ENCODE measurements at places on chromosomes 3 and 15.

GRCh38 chr15:35912196-35912595, 366.2 kb upstream of the DPH6 start:
- DNase-seq: no peak

GRCh38 chr3:150161011-150161410, 190.3 kb upstream of the PFN2 start:
- no peak for DNase-seq

- no peak for DNase-seq
Observed at GRCh38 chr15:41011055-41011815, 58.0 kb downstream of the CHAC1 start.

- no peak for DNase-seq
Observed at GRCh38 chr3:10852066-10852808, 36.2 kb downstream of the SLC6A11 start.

GRCh38 chr15:91535856-91536500, 317.5 kb upstream of the SLCO3A1 start:
- no peak for DNase-seq

DNA sequence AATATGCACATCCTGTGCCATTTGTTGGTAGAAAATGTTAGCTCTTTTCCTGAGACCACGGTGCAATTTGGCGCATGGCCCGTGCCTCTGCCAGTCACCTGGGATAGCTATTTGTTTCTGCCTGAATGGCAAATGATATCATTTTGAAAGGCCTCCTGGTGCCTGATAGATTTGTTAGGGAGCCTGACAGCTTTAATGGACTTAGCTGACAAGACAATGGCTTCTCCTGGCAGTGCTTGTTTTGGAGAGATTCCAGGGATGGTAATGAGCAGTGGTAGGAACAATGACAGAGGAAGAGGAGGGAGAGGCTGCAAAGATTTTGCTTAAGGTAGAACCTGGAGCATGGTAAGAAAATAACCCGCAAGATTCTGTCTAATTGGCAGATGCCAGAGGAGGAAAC, 268.5 kb downstream of the CLSTN2 start:
- DNase-seq: no peak

DNA sequence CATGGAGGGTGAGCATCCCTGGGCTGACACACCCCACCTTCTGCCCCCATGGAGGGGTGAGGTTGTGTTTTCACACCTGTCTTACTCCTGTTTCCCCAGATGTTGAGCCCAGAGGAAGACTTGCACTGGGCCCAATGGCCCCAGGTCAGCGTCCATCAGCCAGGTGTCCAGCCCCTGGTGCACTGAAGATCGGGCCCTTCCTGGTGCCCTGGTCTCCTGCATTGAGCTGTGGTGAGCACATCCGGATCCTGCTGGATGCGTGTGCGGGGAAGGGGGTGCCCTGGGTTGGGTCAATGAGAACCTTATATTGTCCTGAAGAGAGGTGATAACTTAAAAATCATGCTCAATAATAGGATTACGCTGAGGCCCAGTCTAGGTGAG, 227.3 kb downstream of the SNRPN start:
- no peak for DNase-seq

DNA sequence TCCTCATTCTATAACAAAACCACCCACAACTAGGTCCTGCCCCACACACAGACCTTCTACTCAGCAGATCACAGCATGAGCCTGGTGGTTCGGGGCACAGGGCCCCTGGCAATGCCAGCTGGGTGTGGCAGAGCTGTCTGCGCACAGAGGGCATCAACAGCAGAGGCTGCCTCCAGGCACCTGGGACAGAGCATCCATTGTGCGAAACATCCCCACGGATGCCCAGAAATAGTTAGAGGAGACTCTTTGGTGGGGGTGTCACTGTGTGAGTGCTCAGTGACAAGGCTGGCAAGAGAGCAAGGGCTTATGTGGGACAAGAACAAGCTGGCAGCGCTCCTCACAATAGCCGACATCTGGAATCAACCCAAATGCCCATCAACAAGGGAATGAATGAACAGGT, 487.4 kb upstream of the PROK2 start:
- DNase-seq: no peak

- DNase-seq: no peak
Observed at GRCh38 chr3:36677331-36678007, 86.9 kb downstream of the DCLK3 start.

DNA sequence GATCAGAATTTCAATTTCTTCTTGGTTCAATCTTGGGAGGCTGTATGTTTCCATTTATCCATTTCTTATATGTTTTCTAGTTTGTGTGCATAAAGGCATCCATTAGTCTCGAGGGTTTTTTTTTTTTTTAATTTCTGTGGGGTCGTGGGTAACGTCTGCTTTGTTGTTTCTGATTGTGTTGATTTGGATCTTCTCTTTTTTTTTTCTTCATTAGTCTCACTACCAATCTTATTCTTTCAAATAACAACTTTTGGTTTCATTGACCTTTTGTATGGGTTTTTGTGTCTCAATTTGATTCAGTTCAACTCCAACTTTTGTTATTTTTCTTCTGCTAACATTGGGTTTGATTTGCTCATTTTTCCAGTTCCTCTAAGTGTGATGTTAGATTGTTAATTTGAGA, 48.9 kb downstream of the MCTP2 start:
- no peak for DNase-seq

- no peak for DNase-seq
Observed at GRCh38 chr3:194750491-194750828, 64.8 kb downstream of the FAM43A start.

- no peak for DNase-seq
Observed at GRCh38 chr3:190826018-190826417, 36.5 kb downstream of the GMNC start.

DNA sequence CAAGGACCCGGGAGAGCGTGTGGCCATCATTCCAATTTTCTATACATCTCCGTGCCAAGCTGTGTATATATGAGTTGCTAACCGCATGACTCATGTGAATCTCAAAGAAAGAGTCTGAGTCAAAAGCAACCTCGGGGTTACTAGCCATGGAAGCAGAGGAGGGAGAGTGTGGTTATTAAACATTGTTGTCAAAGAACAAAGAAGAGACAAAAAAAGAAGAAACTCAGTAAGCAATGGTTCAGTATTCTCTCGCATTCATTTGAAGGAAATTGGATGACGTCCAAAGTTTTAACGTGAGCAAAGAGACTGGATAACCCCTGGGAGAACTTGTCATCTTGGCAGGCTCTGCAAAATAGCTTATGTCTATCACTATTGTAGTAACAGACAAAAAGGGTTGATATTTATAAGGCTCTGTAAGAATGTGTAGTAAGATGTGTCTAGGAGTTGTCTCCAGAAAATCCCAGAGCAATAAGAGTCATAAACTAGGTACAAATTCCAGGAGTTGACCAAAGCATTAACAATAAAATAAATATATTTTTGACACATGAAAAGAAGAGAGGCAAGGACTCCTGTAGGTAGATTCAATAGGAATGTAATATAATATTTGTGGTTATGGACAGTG, 52.8 kb upstream of the GRM7 start:
- no peak for DNase-seq

GRCh38 chr3:188472336-188472735, 318.4 kb downstream of the LPP start:
- DNase-seq: no peak

GRCh38 chr3:188064831-188065493, 89.0 kb upstream of the LPP start:
- DNase-seq: no peak

DNA sequence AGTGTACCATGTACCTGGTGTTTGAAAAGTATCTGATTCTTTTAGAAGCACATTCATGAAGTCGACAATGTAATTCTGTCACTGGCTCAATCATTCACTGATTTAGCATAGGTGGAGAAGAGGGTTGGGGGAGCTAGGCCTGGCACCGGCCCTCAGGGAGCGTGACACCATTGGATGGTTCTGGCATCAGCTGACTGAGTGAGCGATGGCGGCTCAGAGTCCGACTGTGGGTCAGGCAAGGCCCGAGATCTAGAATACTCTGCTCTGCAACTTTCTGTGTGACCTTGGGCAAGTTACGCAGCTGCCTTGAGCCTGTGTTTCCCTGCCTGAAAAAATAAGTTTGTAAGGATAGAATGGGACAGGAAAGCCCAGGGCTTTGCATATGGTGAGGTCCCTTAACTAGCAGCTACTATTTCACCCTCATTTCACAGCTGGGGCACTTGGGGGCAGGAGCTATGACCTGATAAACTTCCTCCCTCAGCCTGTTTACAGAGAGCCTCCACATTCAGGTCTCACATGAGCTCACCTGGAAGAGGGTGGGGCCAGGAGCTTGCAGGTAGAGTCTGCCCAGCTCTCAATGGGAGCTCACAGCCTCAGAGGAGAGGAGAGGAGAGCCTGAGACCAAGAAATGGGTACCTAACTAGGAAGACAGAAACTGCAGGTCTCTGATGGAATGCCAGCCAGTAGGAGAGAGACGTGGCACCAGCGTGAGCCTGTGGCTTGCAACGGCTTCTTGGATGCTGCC, 153.7 kb upstream of the TLE3 start:
- DNase-seq: no peak

- no peak for DNase-seq
Observed at GRCh38 chr3:131107637-131108433, 81.2 kb downstream of the NEK11 start.

DNA sequence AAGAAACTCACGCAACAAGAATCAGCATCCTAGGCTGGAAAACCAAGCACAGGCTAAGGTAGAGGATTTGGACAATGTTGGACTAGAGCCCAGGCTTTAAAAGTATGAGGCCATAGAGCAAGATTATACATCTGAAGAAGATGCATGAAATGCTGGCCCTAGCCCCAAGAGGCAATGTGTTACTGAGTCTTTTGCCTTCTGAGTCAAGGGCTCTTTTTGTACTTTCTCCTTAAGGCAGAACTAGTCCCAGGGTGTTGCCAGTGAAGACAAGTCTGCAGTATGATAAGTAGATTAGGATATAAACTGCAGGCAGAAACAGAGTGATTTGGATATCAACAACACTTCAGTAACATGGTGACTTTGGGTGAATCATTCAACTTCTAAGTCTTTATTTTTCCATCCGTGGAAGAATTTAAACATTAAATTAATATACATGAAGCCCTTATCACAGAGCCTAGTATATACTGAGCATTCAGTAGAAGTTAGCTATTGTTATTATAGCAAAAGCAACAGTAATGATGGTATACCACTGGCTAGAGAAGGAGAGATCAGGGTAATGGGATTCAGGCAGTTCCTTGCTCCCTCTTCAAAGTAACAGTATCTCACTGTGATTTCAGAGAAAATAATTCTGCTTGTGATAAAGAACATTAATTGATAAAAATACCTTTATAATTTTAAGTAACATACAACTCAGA, 99.9 kb upstream of the MLF1 start:
- no peak for DNase-seq

- no peak for DNase-seq
Observed at GRCh38 chr15:85005746-85006145, 24.1 kb downstream of the PDE8A start.

DNA sequence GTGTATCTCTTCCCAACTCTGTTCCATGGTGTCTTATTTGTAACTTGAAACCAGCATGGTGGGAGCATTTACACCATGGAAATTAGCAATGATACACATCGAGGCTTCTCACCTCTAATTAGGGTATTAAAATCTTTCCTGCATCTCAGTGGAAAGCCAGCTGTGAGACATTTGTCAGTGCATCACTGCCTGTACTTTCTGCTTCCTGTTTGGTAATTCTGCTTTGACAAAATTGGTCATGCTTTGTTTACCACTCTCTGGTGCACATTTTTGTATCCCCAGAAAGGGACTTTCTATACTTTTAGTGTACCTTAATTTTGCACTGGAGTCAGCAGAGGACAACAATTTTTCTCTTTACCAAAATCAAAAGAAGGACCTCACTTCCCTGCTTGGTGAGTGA, 402.1 kb downstream of the PDCD6IP start:
- no peak for DNase-seq

GRCh38 chr3:4778119-4778518, 201.1 kb upstream of the BHLHE40 start:
- DNase-seq: no peak

DNA sequence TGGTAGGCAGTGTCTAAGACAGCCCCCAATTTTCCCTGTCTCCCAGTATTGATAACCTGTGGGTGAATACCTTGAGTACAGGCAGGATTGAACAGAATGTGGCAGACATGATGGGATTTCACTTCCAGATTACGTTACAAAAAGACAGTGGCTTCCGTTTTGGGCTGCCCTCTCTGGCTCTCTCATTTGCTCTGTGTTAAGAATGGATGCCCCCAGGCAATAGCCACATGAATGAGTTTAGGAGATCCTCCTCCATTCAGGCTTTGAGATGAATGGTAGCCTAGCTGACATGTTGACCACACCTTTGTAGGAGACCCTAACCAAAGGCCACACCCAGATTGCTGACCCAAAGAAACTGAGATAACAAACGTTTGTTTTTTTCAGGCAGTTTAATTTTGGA, 34.3 kb downstream of the UBXN7 start:
- no peak for DNase-seq

- no peak for DNase-seq
Observed at GRCh38 chr3:197750858-197751737, 1.4 kb downstream of the FYTTD1 start.

DNA sequence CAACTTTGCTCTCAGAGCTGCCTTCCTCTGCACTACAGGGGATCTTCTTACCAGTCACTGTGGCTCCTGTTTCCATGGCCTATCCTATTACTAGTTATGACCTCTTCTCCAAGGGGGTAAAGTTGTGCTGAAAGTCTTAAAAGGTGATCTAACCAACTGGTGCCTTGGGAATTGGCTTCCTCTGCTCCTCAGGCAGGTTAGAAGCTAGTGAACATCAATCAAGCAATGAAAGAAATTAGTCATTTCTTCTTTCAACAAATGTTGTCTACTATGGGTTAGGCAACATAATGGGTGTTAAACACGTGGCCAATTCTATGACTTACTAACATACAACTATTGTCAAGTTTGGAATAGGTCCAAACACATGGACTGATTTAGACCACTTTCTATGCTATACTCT, 571.4 kb upstream of the NAALADL2 start:
- no peak for DNase-seq

DNA sequence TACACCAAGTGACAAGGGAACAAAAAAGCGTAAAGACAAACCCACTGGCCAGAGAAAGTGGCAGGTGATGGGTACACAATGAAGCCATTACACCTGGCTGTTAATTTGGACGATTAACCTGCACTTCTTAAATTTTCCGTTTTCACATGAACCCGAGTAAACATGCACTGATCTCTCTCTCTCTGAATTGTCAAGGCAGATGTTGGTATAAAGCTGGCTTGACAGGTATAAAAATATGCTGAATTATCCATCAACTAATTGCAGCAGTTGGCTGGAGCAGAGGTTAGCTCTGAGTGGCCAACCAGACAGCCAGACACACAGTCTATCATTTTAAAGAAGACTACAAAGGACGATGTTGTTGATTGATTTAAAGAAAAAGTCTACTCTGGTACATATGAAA, 561.7 kb upstream of the ALCAM start:
- DNase-seq: no peak

Data from stimulated activated CD4-positive, alpha-beta T cell treated with anti-CD3 and anti-CD28 coated beads, Interleukin-15, amount 100 ng/mL, for 48 hours (primary cell).